Activated CD8-positive, alpha-beta memory T cell treated with anti-CD3 and anti-CD28 coated beads, Interleukin-2, amount 10 ng/mL, durations not matched to agents 7 days and 5 days (primary cell): ENCODE measurements at places on chromosomes 3 and 15. TPM values are rescaled to one million over a fixed set of nuclear protein-coding genes. Genes with fewer than 3 reads are reported as not detected.
A peak's percentile ranks its signal among the peaks of the same experiment; 100 is the strongest.

DNA sequence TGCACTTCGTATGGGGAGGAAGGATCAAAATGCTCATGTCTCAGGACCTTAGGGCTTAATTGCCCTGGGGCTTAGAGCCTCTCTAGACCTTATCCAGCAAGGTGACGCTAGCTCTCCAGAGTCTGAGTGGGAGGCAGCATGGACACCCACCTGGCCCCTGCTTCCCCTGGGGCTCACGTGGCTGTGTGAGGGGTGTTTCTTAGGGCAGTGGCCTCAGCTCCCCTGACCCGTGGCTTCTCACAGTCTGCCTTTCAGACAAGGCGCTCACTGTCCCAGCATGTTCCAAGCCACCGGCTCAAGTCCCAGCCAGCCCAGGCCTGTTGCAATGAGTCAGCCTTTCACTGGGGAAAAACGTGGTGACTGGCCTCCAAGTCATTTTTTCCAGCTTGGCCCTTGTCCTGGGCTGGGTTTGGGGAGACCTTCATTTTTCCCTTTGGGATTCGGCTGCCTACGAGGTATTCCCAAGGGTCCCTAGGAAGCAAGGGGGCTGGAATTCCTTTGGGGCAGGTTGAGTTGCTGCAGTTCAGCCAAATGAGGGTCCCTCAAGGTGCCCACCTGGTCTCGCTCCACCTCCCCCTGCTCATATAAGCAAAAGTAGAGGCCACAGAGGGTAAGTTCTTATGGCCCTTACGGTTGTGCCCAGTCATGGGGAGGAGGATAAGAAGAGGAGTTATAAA lies 15.7 kb downstream of the BHLHE40 start:
- H3K27me3 ChIP-seq = no peaks in the 10 kb centered on the region
- peak; percentile 34 for DNase-seq
- no peak overlapping the region for H3K27ac ChIP-seq
- peaks cover 52% of the 10 kb centered on the region for H3K4me1 ChIP-seq

- no peak overlapping the region for H3K27ac ChIP-seq
- H3K4me1 ChIP-seq = no peaks in the 10 kb centered on the region
- no peaks in the 10 kb centered on the region for H3K27me3 ChIP-seq
These were observed 330.5 kb downstream of the ROBO2 start for GRCh38 chr3:77370413-77370812.

- peaks cover 13% of the 10 kb centered on the region for H3K27me3 ChIP-seq
- H3K4me1 ChIP-seq = peaks cover 5% of the 10 kb centered on the region
- DNase-seq = no peak
These were observed 12.8 kb upstream of the SHC4 start for GRCh38 chr15:48976444-48977088.

DNA sequence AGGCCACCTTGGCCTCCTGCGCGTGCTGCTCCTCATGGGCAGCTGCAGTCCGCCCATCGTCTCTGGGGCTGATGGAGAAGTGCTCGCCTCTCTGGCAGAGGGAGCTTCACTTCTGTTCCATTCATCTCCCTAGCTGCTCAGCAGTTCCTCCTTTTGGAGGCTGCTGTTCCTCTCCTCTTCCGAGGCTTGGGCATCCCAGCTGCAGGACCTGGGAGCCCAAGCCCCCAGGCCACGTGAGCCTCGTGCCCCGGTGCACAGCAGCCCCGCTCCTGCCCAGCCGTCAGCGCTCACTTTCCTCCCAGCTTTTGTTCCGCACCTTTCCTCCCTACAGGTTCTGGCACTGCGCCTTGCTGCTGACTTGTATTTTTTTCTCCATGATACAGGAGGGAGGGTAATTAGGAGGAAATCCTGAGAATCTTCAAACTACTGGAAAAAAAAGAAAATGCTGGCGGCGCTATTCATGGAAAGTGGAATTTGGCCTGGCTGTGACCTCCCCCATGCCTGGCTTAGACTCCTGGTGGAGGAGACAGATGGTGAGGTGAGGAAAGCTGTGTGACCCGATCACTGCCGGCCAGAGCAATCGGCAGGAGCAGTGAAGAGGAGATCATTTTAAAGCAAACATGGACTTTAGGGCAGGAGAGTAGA lies 210.1 kb downstream of the CHST2 start:
- no peaks in the 10 kb centered on the region for H3K27me3 ChIP-seq
- H3K4me3 ChIP-seq = no peak overlapping the region
- H3K36me3 ChIP-seq = no peaks in the 10 kb centered on the region

DNA sequence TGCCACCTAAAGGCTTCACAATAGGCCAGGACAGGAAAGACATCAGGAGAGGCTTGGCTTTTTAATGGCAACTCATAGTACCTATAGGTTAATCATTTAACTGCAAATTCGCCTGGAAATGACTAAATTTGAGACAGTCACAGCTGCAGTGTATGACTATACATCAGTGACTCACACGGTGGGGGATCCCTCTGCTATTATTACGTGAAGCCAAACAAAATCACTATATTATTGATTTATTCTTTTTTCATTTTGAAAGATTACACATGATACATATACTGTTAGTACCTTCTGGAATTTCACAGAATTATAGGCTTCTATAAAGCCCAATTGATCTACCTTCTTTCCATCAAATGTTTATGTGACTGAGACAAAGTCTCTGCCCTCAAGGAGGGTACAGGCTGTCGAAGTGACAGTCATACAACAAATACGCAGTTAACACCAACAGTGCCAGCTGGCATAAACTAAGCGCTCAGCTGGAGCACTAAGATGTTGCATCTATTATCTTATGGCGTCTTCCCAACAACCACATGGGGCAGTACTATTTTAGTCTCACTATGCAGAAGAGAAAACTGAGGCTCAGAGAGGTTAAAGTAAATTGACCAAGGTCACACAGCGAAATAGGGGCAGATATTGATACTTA lies 82.0 kb upstream of the LMOD3 start:
- H3K36me3 ChIP-seq = peaks cover 12% of the 10 kb centered on the region
- peak; percentile 78 for DNase-seq
- H3K4me3 ChIP-seq = peak overlapping the region; percentile 58
- H3K4me1 ChIP-seq = peaks cover 73% of the 10 kb centered on the region

DNA sequence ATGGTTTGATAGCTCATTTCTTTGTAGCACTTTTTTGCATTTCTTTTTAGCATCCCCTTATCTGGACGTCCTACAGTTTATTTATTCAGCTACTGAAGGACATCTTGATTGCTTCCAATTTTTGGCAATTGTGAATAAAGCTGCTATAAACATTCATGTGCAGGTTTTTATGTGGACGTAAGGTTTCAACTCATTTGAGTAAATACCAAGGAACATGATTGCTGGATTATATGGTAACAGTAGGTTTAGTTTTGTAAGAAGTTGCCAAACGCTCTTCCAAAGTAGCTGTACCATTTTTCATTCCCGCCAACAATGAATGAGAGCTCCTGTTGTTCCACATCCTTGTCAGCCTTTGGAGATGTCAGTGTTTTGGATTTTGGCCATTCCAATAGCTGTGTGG lies 29.5 kb upstream of the ACTL6A start:
- no peaks in the 10 kb centered on the region for H3K36me3 ChIP-seq
- peaks cover 25% of the 10 kb centered on the region for H3K27me3 ChIP-seq
- no peaks in the 10 kb centered on the region for H3K4me1 ChIP-seq
- H3K4me3 ChIP-seq = no peak overlapping the region

DNA sequence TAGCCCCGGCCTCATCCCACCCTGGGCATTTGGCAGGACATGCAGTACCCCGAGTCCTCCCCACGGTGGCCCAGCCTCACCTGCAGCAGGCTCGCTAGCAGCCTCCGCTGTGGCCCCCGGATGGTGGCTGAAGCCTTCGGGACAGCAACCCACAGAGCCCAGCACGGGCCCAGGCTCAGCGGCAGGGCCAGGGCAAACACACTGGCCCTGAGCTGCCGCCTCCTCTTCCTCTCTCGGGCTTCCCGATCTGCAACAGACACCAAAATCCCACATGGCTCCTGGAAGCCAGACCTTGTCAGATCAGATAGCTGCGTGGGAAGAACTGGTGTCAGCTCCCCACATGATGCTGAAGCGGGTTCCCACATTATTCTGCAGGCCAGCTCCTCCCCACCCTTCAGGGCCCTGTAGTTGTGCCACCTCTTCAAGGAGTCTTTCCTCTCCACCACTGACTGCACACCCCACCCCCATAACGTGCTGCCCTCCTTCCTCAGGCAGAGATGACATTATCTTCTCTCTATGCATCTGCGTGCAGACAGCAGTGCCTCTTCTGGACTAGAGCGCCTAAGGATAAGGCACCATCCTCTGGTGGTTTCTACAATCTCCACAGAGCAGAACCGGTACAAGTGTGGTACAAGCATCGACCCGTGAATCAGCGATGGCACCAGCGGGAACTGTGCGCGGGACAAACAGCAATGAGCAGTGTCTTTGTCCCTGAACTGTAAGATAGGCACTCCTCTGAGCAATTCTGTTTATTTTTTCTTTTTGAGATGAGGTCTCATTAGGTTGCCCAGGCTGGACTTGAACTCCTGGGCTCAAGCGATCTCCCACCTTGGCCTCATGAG lies 9.5 kb downstream of the TMEM44 start:
- peaks cover 11% of the 10 kb centered on the region for H3K36me3 ChIP-seq
- H3K4me3 ChIP-seq = no peak overlapping the region
- no peaks in the 10 kb centered on the region for H3K27me3 ChIP-seq
- no peak for DNase-seq

DNA sequence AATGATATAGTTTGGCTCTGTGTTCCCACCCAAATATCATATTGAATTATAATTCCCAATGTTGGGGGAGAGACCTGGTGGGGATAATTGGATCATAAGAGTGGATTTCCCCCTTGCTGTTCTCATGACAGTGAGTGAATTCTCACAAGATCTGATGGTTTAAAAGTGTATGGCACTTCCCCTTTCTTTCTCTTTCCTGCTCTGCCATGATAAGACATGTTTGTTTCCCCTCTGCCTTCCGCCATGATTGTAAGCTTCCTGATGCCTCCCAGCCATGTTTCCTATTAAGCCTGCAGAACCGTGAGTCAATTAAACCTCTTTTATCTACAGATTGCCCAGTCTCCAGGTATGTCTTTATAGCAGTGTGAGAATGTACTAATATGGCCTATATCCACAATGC lies 126.7 kb upstream of the GMNC start:
- no peak for DNase-seq
- no peaks in the 10 kb centered on the region for H3K4me1 ChIP-seq
- no peaks in the 10 kb centered on the region for H3K36me3 ChIP-seq
- H3K27me3 ChIP-seq = no peaks in the 10 kb centered on the region
- H3K27ac ChIP-seq = no peak overlapping the region

DNA sequence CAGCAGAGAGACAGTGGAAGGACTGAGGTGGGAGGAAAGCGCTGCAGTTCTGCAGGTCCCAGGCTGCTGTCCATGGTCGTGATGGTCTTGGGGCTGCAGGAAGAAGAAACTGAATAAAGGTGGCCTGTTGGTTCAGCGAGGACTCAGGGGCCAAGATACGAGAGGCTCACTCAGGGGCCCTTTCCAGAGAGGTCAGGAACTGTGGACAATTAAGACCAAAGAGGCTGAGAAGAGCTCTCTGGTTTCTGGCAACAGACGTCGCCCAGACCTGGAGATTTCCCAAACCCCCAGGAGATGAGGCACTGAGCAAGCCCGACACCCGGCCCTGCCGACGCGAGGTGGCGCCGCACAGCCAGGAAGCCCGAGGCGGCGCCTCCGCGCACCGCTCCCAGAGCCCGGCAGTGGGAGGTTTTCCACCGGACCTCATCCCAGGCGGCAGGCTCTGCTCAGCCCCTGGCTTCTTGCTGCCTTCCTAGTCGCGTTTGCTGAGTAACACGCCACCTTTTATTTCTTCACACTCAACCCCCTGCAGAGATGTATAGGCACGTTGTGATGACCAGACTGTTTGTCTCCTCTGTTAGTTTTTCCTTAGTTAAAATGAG lies 56.4 kb upstream of the ARRDC4 start:
- H3K36me3 ChIP-seq = no peaks in the 10 kb centered on the region
- H3K4me1 ChIP-seq = no peaks in the 10 kb centered on the region
- H3K27ac ChIP-seq = no peak overlapping the region
- H3K27me3 ChIP-seq = peaks cover 4% of the 10 kb centered on the region
- no peak overlapping the region for H3K4me3 ChIP-seq

DNA sequence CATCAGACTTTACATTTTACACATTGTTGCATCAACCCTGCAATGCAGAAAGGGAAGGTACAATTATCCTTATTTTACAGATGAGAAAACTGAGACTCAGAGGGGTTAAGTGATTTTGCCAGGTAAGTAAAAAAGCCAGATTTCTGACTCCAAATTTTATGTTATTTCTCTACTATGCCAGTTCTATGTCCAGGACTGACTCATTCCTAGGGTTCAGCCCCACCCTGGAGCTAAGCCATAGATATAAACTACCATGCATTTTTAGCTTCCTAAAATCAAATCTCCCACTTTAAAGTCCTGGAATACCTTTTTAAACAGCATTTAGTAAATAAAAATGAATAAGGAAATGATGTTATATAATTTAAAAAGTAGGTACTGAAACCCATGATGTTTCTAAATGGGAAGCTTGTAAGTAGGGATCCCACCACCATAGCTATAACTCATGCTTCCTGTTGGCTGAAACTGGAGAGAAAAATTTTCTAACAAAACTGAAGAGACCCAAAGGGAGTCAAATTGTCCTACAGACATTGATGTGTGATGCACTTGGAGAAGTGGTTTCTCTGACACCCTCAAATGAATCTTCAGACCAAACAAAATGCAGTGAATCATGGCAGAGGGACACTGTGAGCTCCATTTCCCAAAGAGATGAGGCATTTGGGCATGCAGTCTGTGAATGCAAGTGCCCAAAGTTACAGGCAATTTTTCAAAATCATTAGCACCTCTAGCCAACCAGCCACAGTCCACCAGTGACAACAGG lies 301.7 kb upstream of the UMPS start:
- H3K4me3 ChIP-seq = no peak overlapping the region
- no peak for DNase-seq
- no peaks in the 10 kb centered on the region for H3K4me1 ChIP-seq

DNA sequence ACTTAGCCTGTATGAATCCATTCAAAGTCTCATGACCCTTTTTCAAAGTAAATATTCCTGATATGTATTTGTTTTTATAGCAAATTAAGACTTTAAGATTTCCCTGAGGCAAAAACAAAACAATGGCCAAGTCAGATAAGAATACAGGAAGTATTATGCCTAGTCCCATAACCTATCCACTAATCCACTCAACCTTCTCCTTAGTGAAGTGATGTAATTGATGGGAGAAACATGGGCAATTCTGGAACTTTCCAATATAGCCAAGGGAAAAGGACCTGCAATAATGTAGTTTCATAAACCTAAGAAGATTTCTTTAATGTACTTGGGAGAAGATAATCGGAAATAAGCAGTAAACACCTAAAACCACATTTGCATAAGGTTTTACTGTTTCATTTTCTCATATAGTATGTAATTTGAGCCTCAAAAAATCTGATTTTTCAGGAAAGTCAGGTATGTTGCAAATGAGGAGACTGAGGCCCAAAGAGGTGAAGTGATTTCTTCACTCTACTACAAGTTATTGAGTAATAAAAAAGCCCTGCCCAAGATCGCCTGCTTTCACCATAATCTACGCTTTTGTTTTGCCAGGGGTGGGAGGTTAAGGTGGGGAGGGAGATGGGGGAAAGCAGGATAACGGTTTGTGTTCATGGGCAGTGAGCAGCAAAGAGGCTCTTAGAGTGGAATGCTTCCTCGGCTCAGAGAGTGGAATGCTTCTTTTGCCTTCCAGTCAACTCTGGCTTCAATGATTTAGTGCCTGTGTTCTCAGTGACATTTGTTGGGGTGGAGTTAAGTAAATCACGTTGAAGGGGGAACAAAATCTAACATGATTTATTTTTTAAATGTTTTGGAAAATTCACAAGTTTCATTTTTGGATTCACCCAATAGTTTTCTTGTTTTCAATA lies 95.0 kb upstream of the FNDC3B start:
- H3K27ac ChIP-seq = no peak overlapping the region
- peaks cover 29% of the 10 kb centered on the region for H3K27me3 ChIP-seq
- no peaks in the 10 kb centered on the region for H3K36me3 ChIP-seq
- H3K4me3 ChIP-seq = no peak overlapping the region
- peaks cover 2% of the 10 kb centered on the region for H3K4me1 ChIP-seq

- H3K27me3 ChIP-seq = no peaks in the 10 kb centered on the region
- no peak overlapping the region for H3K4me3 ChIP-seq
- H3K4me1 ChIP-seq = peaks cover 47% of the 10 kb centered on the region
These were observed 115.7 kb upstream of the TSPAN3 start for GRCh38 chr15:77186594-77187011.

DUOXA2 gene
- not detected for total RNA-seq

CTDSPL gene
- total RNA-seq = 8.5 TPM

ISLR gene
- not detected for total RNA-seq
